ENCODE measurements at places on chromosomes 16 and 17.
A peak's percentile ranks its signal among the peaks of the same experiment; 100 is the strongest.

DNA sequence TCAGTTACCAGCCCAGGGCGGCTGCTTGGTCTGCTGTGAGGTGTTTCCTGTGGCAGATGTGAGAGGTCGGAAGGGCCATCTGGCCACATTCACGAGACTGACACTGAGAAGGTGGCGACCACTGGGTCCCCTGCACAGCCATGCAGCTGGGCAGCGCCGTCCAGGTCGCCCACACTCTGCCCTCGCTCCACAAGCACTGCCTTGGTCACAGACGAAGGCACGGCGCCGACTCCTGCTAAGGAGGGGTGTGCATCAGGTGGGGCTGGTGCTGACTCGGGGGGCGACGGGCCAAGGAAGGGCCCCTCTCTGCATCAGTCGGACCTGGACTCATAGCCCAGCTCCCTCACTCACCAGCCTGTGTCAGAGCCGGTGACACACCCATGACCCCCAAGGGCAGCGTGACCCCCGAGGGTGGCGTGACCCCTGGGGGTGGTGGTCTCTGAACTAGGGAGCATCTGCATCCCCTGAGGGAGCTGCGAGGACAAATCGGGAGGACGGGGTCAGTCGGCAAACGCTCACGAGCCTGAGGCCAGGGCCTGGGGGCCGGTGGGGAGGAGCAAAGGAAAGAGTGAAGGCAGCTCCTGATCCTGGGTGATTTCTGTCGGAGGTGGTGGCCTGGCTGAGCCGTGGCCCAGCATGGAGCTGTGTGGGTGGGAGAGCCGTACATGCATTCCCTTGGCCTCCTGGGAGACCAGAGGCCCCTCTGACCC, 30.4 kb downstream of the NME3 start:
- no peak for DNase-seq

DNA sequence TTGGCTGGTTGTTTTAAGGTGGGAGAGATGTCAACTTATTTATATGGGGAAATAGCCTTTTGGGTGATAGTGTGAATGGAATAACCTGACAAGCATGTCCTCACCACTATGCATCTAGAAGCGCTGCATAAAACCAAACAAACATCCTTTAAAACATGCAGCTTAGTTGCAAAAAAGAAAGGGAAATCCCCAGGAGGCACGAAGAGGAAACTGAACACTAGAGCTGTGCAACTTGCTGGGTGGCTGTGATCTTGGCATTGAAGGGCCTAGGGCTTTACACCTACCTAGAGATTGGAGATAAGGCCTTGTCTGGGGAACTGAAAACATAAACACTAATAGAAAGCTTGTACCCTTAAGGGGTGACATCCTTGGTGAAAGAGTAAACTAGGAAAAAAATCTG, 7.3 kb downstream of the C16orf54 start:
- no peak for DNase-seq

- DNase-seq, result no peak
Observed at GRCh38 chr17:30323895-30324319, 9.9 kb downstream of the TMIGD1 start.

GRCh38 chr16:88669980-88670379, 7.1 kb upstream of the MVD start:
- no peak for DNase-seq

- DNase-seq, result no peak
Observed at GRCh38 chr17:36858119-36859002, 78.9 kb upstream of the LHX1 start.

DNA sequence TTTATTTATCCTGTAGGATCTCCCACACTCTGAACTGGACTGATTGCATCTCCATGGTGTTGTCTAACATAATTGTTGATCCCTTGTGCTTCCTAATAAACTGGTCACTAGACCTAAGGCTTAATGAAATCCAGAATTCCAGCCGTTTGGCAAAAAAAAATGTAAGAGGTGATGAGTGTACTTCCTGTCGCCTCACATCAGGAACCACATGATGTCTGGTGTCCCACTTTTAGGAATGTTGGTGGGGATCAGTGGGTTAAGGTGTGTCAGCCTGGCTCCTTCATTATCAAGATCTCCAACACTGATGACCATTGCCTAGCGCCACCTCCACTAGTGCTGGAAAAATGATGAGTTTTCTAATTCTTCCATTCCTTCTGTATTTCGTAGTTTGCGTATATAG, 18.6 kb upstream of the LONP2 start:
- no peak for DNase-seq

DNA sequence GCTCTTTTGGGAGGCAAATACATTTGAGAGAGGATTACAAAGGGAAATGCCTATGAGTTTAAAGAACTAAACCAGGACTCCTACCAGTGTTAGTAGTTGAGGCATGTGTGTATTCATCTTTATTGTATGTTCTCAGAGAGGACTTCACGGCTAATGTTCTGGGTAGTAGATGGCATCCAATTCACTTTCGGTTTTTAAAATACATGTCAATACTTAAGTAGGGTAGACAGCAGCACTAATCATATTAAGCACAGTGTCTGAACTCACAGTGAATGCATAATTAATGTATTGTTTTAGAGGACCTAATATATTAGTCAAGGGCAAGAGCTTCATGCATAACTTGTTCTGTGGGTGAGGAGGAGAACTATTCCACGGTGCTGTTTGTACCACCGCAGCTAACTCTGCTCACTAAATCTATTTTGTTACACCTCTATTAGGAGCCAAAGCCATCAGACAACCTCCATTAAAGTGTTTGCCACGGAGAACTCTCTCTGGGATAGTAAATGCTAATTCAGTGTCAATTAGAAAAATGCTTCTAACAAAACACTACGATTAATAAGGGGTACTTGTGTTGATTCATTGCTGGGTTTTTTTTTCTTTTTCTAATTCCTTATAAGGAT, 56.3 kb downstream of the COX10 start:
- no peak for DNase-seq

DNA sequence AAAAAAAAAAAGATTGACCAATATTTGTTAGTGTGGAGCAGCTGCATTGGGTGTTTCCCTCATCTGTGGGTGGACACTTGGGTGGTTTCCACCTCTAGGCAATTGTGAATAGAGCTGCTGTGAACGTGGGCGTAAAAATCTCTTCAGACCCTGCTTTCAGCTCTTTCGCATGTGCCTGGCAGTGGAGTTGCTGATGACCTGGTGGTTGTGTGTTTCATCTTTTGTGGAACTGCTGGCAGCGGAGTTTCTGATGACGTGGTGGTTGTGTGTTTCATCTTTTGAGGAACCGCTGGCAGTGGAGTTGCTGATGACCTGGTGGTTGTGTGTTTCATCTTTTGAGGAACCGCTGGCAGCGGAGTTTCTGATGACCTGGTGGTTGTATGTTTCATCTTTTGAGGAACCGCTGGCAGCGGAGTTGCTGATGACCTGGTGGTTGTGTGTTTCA, 21.4 kb downstream of the ZC3H18 start:
- peak; percentile 48 for DNase-seq

DNA sequence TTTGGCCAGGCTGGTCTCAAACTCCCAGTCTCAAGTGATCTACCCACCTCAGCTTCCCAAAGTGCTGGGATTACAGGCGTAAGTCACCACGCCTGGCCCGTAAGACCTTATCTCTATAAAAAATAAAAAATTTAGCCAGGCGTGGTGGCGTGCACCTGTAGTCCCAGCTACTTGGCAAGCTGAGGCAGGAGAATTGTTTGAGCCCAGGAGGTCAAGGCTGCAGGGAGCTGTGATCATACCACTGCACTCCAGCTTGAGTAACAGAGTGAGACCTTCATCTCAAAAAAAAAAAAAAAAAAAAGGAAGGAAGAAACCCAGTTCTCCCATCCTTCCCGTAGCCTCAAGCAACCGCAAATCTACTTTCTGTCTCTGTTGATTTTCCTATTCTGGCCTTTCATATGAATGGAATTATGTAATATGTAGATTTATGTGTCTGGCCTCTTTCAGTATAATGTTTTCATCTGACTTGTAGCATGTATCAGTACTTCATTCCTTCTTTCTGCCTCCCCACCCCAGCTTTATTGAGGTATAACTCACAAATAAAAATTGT, 11.2 kb downstream of the CASC3 start:
- DNase-seq, result no peak

DNA sequence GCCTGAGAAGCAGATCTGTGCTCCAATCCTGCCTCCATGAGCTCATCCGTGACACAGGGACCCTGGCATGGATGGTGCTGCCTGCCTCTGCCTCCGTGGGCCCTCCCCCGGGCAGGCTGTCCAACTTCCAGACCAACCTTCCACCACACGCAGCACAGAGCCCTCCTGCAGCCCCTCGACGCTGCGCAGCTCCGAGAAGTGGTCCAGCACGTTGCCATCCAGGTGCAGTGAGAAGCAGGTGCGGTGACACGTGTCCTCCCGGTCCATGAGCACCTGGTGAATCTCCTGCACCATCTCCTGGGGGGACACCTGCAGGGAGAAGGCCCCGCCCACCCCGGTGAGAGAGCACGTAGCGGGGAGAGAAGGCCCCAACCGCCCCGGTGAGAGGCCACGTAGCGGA, 8.4 kb downstream of the CLUH start:
- no peak for DNase-seq

GRCh38 chr16:69865701-69866100, 85.4 kb upstream of the CLEC18A start:
- DNase-seq, result no peak

- peak; percentile 97 for DNase-seq
Observed at GRCh38 chr16:3950343-3951193, 70.1 kb upstream of the CREBBP start.

DNA sequence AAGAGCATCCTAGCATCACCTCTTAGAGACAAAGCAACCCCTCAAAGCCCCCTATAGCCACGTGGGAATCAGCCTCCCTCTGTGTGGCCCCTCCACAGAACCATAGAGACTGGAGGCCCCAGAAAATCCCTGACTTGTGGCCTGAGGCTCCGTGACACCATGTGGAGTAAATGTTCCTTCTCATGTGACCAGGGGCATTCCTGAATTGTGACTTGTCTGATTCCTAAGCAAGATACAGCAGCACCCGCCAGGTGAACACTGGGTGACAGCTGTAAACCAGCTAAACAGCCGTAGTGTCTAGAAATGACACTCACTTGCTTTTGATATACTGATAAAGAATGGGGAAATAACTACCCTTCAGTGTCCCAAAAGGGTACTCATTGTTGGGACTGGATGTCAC, 79.0 kb downstream of the DYNLRB2 start:
- no peak for DNase-seq

DNA sequence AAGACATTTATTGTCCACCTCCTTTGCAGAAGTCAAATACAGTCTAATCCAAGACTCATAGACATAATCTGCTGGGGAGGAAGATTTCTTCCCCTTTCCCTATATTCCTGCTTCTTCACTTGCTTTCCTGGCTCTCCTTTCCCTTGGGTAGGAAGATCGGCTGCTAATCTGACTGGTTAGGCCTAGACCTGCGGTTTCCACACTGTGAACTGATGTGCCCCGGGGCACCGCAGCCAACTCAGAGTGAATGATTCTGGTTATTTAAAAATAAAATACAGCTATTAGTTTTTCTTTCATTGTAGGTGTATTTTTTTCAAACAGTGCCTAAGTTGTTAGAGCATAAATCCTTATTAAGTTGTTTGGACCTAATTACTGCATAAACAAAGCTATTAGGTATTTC, 78.9 kb downstream of the DNAH3 start:
- DNase-seq, result no peak

GRCh38 chr16:79767421-79768275, 167.1 kb upstream of the MAF start:
- peak; percentile 66 for DNase-seq

GRCh38 chr17:77677211-77677610, 281.3 kb upstream of the TNRC6C start:
- peak; percentile 81 for DNase-seq

DNA sequence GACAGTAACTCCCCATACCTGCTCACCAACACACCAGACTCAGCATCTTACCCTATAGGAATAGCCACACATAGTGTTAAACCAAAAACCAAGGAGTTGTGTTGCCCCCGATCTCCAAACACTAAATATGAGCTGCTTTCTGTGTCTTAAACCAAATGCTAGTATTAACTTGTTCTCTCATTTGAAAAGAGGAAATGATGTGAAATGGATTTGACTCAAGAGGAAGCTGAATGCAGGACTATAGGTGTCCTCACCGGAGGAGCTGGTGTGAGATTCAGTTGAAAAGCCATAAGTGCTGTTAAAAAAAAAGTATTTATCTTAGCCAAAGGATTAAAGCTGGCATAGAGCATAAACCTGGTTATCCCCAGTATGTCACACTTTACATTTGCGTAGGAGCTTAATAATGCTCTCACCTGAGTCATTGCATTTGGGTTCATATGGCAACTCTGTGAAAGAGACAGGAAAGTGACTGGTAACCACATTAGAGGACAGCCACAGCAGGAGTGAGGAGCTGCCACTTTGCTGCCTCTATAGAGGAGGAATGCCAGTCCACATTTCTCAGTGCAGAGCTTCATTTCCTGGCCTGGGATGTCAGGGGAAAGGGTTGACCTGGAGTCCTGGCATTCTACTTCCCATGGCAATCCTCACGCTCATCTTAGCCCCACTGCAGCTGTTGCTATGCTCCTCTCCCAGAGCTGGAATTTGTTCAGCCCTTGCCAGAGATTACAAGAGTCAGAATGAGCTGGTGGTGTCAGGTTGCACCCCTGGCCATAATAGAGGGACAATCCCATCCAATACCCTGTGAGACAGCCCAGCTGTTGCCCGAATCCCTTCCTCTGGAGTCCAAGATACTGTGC, 143.3 kb upstream of the ANKFN1 start:
- DNase-seq, result peak; percentile 73

GRCh38 chr17:82065193-82065637, 389 bp downstream of the DUS1L start:
- no peak for DNase-seq

DNA sequence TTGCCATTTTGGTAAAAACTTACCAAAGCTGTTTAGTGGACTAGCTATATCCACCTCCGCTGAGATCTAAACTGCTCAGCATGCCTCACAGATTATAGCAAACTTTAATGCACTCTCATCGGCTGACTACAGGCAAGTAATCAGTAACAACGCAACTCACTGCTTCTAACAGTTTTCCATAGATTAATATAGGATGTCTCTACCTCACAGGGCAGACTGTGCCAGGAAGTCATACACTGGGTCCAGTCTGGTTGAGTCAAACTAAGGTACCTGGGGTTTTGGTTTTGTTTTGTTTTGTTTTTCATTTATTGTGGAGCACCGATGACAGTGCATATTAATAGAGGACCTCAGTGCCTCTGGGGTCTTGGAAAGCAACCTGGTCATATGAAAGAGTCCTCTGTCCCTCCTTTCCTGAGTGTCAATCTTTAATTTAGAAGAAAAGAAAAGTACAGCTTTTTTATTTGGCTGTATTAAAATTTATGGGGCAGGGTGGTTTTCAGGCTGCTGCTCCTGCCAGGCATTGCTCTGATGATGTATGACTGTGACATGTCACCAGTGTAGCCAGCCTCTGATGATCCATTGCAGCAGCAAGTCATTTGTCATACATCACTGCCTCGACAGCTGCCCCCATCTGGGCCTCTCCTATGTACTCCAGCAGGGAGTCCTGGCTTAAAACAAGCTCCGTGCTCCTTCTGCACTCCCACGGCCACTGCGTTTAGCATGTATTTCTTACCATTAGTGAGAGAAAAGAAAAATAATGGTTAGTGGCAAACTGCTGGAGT, 854.1 kb downstream of the KCNJ2 start:
- peak; percentile 11 for DNase-seq

- no peak for DNase-seq
Observed at GRCh38 chr17:70166615-70167014, 2.7 kb upstream of the KCNJ2 start.

Measured in muscle of back (tissue), 13 donors.